ENCODE measurements at places on chromosomes 6 and 20.

DNA sequence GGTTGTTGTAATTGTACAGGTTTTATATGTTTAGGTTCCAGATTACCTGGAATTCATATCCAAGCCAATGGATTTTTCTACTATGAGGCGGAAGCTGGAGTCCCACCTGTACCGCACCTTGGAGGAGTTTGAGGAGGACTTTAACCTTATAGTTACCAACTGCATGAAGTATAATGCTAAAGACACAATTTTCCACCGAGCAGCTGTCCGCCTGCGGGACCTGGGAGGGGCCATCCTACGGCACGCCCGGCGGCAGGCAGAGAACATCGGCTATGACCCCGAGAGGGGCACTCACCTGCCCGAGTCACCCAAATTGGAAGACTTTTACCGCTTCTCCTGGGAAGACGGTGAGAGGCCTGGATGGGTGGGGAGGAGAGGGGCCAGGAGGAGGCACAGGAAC, 13.6 kb downstream of the BRPF3 start:
- DNase-seq, result no peak

DNA sequence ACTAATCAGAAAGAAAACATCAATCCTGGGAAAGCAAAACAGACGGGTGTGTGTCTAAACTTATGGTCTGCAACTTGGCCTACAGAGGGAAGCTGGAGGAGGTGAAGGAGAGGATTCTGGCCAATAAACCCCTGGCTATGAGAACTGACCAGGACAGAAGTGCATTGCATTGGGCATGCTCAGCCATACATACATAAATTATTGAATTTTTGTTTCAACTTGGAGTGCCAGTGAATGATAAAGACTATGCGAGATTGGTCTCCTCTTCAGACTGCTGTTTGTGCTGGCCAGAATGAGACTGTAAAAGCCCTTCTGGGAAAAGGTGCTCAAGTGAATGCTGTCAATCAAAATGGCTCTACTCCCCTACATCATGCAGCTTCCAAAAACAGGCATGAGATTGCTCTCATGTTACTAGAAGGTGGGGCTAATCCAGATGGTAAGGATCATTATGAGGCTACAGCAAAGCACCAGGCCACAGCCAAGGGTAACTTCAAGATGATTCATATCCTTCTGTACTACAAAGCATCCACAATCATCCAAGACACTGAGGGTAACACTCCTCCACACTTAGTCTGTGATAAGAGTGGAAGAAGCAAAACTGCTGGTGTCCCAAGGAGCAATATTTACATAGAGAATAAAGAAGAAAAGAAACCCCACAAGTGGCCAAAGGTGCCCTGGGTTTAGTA, 17.4 kb downstream of the ADNP start:
- DNase-seq, result no peak

GRCh38 chr6:36691612-36692011, 6.0 kb upstream of the RAB44 start:
- DNase-seq, result no peak

DNA sequence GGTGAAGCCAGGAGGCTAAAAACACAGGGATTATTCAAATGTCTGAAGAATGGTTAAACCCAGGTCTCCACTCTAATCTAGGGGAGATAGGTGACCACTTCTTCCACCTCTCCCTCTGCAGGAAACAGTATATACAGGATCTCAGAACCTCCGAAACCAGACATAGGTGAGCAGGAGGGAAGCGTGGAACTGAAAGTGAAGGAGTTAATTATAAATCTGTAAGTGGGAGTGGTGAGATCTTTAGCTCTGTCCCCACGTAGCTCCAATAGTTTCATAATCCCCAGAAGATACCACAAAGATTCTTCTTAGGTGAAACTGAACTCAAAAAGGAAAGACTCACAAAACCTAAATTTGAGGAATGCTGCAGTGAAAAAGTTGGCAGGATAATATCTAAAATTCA, 76.8 kb downstream of the THEMIS start:
- DNase-seq, result no peak

GRCh38 chr6:5096482-5096881, 11.3 kb downstream of the PPP1R3G start:
- no peak for DNase-seq

DNA sequence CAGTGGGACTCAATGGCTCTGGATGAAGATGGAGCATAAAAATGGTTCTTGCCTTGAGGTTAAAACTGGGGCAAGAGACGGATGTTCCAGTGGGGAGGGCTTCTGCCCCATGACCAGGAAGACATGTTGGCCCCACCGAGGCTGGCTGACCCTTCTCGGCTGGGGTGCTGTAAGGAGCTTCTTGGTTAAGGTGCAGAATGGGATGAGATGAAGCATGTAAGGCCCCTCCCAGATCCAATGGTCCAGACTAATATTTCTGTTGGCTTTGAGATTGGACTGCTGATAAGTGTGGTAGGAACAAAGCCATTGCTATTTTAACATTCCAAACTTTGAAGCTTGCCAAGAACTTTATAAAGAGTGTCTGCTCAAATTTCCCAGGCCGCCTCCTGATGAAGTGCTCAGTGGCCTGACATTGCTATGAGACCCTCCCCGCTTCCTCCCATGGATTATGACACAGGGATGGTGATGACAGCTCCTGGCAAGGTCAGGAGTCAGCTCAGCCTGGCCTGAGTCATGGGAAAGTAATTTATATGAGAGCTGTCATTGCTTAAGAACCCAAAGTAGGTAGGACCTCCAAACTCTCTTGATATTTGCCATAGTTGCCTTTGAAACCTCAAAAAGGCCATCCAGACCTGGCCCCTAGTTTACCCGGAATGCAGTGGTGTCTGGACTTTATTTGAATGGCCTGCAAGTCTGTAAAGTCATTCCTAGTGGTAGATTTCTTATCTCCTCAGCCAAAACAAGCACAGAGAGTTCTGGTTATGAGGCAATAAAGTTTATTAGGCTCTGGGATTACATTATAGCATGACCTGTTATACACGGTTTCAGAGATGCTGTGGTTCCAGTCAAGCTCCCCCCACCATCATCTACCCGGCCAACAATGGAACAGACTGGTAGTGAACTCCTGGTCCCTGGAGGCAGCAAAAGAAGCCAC, 55.2 kb downstream of the TGM2 start:
- DNase-seq, result no peak

GRCh38 chr20:57794600-57795341, 85.0 kb upstream of the PMEPA1 start:
- DNase-seq, result no peak

DNA sequence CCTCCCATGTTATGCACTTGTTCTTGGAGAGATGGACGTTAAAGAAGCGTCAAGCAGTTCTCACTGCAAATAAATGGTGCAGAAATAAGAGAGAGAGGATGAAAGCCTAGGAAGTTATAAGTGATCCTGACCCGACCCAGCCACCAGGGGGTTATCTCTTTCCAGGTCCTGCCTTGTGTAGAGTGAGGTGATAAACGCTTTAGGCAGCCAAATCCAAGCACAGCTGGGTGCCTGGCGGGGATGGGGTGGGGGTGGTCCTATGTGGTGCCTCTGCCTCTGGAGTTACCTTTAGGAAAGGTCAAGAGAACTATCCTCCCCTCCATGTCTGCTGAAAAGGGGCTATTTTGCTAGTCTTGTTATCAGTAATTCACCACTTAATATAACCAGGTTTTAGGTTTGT, 9.2 kb upstream of the TFAP2A start:
- no peak for DNase-seq

All from stimulated activated CD4-positive, alpha-beta T cell treated with anti-CD3 and anti-CD28 coated beads, TNF-alpha, amount 100 ng/mL, for 1 hour (primary cell).